ENCODE measurements at places on chromosomes 5 and 9.

GRCh38 chr5:91332267-91333045 is 50.7 kb downstream of the ARRDC3 start:
- DNase-seq = no peak

DNA sequence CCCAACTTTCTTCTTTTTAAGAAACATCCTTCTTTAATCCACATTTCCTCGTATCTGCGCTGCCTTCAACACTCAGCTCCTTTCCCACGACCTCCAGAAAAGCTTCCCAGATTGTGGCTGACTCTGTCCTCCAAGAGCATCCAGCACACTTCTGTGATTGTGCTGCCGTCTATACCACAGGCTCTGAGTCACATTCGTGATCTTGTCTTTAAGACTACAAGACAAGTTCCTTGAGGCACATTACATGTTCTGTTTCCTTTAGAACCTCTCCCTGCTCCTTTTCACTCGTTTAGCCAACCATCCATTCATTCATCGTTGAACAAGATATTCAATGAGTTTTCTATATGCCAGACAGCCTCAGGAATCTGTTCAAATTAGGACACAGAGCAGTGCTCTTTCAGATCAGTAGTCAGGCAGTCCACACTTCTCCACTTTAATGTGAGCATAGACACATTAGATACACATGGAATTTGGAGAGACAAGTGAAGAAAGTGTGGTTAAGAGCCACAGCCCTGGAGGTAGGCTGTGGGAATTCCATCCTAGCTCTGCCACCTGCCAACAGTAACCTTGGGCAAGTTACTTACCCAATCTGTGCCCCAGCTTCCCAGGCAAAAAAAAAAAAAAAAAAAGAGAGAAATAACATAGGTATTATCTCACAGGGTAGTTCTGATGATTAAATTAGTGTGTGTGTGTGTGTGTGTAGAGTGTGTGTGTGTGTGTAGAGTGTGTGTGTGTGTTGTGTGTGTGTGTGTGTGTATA is 18.9 kb downstream of the WHRN start:
- DNase-seq = no peak

GRCh38 chr5:64603676-64604075 is 86.6 kb upstream of the SHISAL2B start:
- no peak for DNase-seq

GRCh38 chr9:111161015-111161415 is 122.7 kb upstream of the LPAR1 start:
- no peak for DNase-seq

DNA sequence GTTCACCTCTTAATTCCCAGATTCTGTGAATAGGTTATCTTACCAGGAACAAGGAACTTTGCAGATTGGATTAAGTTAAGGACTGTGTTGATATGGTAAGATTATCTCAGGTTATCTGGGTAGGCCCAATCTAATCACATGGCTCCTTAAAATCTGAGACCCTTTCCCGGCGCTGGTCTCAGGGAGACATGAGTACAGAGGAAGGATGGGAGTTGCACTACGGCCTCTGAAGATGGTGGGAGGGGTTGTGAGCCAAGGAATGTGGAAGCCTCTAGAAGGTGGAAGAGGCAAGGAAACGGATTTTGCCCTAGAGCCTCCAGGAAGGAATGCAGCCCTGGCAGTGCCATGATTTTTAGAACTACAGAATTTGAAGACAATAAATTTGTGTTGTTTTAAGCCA is 95.1 kb downstream of the AK8 start:
- no peak for DNase-seq

DNA sequence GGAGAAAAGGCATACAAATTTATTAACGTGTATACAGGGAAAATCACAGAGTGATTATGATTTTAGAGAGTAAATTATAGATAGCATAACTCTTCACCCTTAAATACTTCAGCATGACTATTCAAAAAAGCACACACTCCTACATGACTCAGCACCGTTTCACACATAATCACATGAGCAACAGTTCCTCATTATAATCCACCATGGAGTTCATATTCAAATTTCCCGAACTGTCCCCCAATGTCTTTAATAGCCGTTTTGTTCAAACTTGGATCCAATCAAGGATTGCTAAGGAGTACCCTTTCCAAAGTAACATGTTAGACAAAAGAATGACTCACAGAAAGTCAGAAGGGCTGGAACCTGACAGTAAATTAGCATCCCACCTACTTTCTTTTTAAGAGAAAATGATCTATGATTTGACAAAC is 32.1 kb downstream of the RAPGEF1 start:
- no peak for DNase-seq

GRCh38 chr9:107190061-107190935 is 92.8 kb upstream of the RAD23B start:
- no peak for DNase-seq

GRCh38 chr5:171149772-171150171 is 159.3 kb upstream of the TLX3 start:
- DNase-seq = no peak

GRCh38 chr9:16510482-16510881 is 360.0 kb downstream of the BNC2 start:
- DNase-seq = no peak

- no peak for DNase-seq
Observed at GRCh38 chr5:175784230-175784629, 87.1 kb upstream of the CPLX2 start.

DNA sequence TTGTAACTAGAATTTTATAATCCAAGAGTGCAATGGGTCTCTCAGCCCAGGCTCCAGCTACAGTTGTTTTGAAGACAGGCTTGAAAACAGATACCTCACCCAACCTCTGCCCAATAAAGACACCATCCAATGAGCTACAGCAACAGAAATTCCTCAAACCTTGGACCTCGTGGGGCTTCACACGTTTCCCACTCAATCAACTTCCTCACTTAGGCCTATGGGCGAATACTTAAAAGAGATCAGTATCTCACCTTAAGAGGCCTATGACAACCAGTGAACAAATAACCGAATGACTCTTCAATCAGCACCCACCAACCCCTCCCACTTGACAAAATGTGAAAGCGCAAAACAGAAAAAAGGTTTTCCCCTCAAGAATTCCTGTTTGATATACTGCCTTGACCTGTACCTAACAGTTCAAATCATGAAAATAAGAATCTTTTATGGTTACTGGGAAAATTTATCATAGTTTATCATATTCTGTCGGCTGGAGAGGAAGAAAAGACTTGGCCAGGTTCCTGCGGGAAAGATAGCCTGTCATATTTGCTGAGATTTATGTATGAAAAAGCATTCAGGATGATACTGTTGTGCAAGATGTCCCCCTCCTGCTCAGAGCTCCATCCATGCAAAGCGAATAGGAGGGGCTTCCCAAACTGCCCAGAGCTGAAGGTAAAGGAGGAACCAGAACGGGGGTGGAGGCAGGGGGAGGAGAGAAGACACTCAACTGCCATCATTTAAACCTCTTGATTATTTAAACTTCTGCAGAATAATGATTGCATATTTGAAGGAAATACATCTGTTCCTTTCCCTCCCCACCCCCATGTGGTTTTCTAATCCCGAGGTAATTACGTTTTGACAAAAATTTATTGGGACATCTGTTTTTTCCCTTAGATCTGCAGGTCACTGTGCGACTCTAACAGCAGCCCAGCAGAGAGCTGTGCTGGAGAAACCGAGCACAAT is 256.3 kb downstream of the NFIB start:
- DNase-seq = no peak

GRCh38 chr9:81363916-81364480 is 325.3 kb downstream of the TLE1 start:
- DNase-seq = no peak

DNA sequence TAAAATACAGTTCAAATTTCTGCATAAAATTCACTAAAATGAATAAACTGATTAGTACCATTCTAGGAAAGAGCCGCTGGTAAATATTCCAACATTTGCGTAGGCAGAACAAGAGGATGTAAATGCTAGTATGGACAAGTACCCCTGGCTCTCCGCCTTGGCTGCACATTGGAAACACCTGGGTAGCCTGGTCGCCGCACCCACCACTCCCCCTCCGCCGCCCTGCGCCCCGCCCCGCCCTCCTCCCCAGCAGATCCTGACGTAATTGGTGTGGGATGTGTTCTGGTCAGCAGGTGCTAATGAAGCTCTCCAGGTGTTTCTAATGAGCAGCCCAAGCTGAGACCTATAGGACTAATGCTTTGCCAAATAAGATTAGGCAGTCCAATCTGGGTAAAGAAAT is 225.7 kb downstream of the FRMD3 start:
- no peak for DNase-seq

DNA sequence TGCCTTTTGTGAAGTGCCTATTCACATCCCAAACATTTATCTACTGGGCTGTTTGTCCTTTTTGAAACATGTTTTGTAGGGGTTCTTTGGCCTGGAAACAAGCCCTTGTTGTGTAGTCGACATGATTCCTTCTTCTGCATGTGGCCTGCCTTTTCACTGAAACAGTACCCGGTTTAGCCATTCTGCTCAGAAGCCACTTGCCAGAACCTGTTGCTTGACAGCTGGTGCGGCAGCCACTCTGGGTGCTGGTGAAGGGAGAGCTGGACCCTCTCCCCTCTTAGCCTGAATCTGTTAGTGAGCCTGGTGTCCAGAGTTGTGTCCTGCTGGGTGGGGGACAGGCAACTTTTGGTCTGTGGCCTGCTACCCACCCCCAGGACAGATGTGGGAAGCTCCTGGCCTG is 128.8 kb upstream of the CACNA1B start:
- DNase-seq = no peak

DNA sequence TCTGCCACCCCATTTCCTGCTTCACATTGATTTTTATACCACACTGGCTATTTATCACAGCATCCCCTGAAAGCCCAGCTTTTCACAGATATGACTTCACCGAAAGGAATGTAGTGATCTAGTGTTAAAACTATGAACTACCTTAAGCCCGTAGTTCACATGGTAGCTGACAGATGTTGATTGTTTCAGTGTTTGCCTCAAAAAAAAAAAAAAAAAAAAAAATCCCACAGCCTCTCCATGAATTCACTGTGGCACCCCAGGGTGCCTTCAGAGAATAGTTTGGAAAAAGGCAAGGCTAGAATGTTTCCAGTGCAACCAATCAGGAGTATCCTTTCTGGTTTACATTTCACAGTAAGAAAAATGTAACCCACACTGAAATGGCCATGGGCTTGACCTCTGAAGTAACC is 37.1 kb downstream of the GLIS3 start:
- DNase-seq = no peak

DNA sequence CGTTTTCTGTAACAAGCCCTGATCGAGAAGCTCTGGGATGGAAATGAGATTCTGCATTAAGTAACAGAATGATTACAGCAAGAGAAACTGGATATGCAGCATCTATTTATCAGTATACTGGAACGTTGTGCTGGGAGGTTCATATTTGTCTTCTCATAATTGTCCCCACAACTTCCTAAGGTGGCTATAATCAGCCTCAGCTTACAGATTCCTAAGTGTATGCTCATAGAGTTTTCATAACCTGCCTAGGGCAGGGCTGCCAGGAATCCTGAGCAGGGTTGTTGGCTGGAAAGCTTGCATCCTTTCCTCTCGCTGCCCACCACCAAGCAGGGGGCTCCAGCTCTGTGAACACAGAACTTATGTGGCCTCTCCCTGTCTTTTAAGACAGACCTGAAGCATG is 70.2 kb downstream of the FNBP1 start:
- no peak for DNase-seq

DNA sequence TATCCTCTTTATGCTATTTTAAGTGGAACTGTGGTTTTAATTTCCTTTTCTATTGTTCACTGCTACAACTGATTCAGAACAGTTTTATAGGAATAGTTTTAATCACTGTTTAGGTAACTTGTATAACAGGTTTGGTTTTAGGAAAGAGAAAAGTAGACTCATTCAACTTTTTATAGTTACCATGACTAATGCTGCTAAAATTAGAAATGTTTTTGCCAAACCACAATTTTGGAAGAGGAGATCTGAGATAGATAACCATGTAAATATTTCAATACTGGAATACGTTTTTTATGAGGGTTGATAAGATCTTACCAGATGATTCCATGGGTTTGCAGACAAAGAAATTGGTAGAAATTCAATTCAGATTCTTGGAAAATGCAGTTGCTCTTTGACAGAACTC is 404.6 kb upstream of the ARRDC3 start:
- DNase-seq = no peak

GRCh38 chr9:78865737-78866136 is 568.8 kb downstream of the PSAT1 start:
- DNase-seq = no peak

- DNase-seq = no peak
Observed at GRCh38 chr9:118324706-118325105, 620.5 kb downstream of the TLR4 start.

- no peak for DNase-seq
Observed at GRCh38 chr5:8299716-8300115, 430.8 kb downstream of the MTRR start.

DNA sequence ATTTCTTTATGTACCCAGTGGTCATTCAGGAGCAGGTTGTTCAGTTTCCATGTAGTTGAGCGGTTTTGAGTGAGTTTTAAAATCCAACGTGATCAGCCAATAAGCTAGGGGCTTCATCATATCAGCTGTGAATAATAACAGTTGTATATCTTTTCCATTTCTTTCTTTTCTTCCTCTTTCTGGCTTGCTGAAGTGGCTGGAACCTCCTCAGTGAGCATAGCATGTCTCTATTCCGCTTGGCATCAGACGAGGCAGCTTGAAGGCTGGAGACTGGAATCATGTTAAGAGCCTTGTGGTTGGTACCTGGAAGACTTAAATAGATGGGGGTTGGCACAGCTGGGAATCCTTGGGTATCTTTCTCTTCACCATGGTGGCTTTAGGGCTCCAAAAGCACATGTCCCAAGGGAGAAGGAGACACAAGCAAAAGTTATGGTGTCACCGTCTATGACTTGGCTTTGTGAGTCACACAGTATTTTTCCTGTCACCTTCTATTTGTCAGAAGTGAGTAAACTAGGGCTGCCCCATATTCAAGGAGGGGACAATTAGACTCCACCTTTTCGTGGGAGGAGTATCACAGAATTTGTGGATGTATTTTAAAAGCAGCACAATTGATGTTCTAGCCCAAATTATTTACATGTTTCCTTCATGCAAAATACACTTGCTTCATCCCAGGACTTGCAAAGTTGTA is 38.0 kb upstream of the RETREG1 start:
- DNase-seq = no peak

GRCh38 chr9:113556877-113557593 is 93.5 kb downstream of the RGS3 start:
- no peak for DNase-seq

GRCh38 chr5:38422622-38423021 is 133.8 kb downstream of the LIFR start:
- no peak for DNase-seq

DNA sequence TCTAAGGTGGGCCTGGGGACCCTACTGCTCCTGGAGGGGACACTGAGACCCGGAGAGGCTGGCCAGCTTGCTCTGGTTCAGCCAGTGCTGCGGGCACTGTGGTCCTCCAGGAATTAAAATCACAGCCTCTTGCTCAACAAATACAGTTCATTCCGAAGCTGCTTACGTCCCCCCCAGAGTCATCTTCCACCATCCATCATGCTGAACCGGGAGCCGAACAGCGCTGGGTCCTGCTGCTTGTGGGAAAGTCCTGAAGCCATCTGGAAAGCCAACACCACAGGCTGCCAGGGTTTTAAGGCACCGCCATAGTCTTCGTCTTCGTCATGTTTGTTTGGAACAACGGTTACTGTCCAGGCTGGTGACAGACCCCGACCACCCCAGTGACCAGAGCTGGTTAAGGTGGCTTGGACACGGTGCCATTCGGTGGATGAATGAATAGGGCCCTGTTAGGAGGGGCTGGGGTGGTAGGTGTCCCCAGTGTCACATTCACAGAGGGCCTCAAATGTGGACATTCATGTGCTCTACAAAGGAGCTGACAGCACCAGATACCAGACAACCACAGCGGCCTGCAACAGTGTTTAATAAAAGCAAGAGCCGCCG is 81.6 kb upstream of the PHYKPL start:
- no peak for DNase-seq

Measured in activated naive CD4-positive, alpha-beta T cell (primary cell).